Fibroblast of skin of right biceps (primary cell): ENCODE measurements at places on chromosomes 11 and 22.
A peak's percentile ranks its signal among the peaks of the same experiment; 100 is the strongest.

- no peak for DNase-seq
These were observed 999.6 kb downstream of the BRD1 start for GRCh38 chr22:48827904-48828555.

DNA sequence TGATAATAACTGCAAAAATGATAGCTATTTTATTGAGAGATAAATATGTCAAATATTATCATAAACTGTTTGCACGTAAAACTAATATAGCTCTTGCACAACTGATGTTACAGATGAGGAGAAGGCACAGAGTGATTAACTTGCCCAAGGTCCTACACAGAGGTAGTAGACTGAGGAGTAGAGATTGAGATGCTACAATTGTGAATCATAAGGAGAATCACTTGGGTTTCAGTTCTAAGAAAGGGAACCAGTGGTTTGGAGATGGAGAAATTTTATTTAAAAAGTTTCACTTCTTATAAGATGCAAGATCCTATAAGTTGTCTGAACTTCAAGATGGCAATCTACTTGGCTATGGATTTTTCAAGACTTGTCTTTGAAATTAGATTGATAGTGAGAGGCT, 224.8 kb upstream of the RAG2 start:
- DNase-seq, result no peak

- DNase-seq, result no peak
These were observed 13.5 kb upstream of the TMA7B start for GRCh38 chr22:39946503-39947219.

DNA sequence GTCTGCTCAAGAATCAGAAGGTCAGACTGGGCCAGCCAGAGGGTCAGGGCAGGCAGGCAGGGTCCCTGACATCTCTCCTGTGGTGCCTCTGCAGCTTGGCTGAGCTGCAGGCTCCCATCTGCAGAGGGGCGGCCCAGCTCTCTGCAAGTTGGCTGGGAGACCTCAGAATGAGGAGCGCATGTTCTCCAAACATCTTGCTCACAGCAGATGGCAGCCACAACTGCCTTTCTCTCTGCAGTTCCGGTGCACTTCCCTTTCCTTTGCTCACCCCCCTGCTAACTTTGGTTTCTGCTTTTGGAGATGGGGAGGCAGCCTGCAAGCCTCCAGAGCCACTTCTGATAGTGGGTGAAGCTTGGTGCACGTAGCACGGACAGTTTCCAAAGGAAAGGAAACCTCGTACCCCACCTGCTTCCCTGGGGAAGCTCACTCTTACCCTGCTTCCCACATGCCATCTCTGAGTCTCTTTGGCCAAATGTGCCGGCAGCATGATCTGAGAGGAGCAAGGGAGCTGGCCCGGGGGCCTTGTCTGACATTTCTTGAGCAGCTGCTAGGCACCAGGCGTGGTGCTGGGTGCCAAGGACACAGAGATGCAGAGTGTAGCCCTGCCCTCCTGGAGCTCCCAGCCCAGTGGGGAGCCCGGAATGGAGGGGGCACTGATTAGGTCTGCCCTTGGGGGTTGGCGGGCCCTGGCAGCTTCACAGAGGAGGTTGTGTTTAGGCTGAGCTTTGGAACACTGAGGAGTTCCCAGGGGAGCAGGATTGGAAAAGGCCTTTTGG, 18.2 kb downstream of the DAGLA start:
- no peak for DNase-seq

GRCh38 chr11:68471360-68472340, 11.1 kb downstream of the PPP6R3 start:
- peak; percentile 73 for DNase-seq

DNA sequence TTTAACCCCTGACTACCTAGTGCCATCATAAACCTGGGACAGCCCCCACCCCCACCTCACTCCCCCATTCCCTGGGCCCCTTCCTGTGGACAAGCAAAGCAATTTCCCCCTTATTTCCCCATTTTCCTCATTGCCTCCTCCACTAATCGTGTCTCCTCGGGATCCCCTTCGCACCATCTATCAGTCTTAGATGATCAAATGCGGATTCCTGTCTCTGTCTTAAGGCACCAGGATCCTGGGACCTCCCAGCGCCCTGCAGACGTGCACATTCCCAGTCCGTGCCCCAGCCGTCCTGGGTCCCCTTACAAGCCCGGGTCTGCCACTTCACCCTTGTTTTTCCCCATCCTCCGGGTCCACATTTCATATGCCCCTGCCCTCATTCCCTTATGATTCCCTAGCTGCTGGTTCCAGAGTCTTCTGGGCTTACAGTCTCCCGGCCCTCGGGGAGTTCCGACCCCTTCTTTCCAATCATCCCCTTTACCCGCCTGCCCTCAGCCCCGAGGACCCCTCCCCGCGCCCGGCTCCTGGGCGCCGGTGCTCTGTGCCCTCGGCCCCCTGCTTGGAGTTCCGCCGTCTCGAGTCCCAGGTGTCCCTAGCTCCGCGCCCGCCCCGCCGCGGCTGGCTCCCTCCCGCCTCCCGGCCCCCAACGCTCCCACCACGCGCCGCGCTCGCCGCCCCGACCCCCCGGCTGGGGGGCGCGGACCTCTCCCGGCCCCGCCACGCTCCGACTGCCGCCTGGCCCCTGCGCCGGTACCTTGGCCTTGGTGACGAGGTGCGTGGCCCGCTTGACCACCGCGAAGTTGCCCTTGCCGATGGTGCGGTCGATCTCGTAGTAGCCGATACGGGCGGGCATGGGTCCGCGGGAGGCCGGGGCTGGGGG, 599 bp downstream of the SIK3 start:
- DNase-seq, result no peak

DNA sequence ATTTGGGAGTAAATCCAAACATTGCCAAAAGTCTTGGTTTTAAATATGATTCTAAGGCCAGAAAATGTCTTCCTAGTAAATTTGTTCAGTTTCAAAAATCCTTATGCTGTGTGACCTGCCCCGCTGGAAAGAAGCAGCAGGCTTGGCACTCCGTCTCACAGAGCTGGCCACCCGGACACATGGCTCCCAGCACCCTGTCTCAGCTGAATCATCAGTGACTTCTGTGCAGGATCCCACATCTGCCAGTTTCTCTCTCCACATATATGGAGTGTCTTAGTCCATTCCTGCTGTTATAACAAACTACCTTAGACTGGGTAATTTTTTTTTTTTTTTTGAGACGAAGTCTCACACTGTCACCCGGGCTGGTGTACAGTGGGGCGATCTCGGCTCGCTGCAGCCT, 356.7 kb downstream of the TBC1D22A start:
- no peak for DNase-seq

GRCh38 chr22:39722032-39722325, 151.4 kb downstream of the CACNA1I start:
- no peak for DNase-seq

DNA sequence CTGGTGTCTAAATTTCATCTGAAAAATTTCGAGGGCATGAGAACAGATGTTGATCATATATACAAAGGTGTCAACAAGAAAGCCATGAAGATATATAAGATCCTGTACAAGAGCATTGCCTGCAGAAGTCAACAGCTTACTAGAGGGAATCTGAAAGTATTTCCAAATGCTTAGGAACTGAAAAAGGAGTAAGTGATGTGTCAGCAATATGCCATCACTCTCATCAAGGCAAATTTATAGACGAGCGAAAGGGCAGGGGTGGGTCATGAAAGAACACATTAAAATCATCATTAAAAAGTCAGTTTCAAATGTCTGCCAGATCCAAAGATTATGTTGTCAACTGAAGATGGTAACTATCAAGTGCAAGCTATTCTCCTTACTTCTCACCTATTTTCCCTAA, 1299.0 kb downstream of the LRRC4C start:
- DNase-seq, result no peak

DNA sequence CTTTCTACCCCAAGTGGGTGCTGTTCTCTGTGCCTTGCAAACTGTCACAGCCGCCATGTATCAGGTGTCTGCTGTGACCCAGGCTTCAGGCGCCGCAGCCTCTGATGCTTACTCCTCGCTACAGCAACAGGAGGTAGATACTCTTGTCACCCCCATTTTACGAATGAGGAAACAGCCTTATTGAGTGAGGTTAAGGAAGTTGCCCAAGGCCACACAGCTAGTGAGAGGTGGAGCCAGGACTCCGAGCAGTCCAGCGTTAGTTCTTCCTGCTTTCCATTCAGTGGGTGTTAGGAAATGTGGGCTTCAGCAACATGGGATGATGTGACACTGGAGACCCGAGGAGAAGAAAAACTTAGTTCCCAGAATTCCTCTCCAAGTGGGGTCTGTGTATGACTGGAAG, 14.3 kb downstream of the RNF215 start:
- DNase-seq, result no peak

GRCh38 chr11:74520927-74521665, 27.6 kb upstream of the LIPT2 start:
- DNase-seq, result no peak

DNA sequence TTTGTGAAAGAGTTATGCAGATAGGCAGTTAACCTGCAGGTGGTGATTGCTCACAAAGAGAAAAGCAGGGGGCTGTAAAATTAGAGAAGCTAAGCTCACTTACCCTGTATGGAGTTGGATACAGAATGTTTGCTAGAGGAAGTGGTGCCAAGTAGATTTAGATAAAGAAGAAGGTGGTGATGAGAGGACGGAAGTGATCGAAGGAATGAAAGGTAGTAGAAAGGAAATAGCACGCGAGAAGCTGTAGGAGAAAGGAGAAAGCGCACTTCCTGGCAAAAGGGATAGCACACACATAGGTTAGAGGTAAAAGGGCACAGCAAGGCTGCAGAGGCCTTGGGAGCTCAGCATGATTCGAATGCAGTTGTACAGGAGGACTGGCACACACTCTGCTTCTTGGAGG, 87.3 kb upstream of the CTSC start:
- no peak for DNase-seq

- DNase-seq, result peak; percentile 37
These were observed 135.2 kb downstream of the TTC28 start for GRCh38 chr22:28544431-28544868.

DNA sequence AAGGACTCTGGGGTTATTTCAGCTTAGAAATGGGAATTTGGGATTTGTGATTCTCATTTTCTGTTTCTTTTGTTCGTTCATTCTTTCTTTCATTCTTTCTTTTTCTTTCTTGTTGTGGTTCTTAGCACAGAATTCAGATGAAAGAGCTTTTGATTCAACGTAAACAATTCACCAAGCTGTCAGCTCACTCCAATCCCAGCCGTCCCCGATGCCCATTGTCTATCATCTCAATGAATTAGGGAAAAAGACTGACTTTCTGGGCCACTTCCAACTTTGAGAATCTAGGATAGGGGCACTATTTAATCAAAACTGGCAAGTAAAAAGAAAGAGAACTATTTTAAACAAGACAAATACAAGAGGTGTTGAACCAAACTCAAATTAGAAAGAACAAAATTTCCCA, 25.1 kb upstream of the TMA7B start:
- DNase-seq, result no peak
